ENCODE measurements at places on chromosomes 1 and 21. TPM values are rescaled to one million over a fixed set of nuclear protein-coding genes. Genes with fewer than 3 reads are reported as not detected.

- H3K4me3 ChIP-seq = no peak overlapping the region
- H3K36me3 ChIP-seq = no peaks in the 10 kb centered on the region
- DNase-seq = no peak
- no peak overlapping the region for H3K27ac ChIP-seq
Observed at GRCh38 chr1:61869691-61870109, 127.4 kb downstream of the PATJ start.

DNA sequence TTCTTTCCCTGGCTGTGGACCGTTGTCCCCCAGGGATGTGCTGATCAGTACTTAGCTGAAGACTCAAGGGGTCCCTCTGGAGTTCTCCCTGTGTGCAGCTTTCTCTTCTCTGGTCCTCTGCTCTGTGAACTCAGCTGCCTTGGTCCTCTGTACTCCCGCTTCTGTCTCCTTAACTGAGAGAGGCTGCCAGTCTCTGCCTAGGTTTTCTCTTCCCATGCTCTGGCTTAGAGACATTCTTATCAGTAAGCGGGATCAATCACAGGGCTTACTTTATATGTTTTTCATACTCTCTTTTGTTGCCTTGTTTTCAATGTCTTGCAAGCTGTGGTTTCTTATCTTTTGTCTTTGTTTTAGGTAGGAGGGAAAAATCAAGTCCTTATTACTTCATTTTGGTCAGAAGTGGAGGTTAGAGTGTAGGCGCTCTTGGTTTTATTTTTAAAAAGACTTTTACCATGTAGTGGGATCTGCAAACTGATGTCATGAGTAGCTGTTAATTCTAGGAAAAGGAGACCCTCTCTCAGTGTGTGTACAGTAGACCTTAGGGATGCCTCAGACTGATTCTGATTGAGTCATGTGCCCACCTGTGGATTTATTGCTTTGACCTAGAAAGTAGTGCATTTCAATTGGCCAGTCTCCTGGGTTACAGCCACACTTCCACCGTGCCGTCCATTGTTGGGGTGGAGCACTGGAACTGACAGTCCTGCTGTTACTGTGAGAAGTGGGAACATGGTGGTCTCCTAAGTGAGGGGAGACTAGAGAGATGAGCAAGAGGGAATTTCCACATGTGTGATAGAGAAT, 46.6 kb downstream of the TTC3 start:
- peaks cover 4% of the 10 kb centered on the region for H3K36me3 ChIP-seq
- no peak overlapping the region for H3K27ac ChIP-seq
- no peak for DNase-seq
- H3K4me1 ChIP-seq = no peaks in the 10 kb centered on the region
- H3K4me3 ChIP-seq = no peak overlapping the region
- no peaks in the 10 kb centered on the region for H3K27me3 ChIP-seq

GRCh38 chr21:45993210-45994085, 11.9 kb downstream of the COL6A1 start:
- H3K4me3 ChIP-seq = no peak overlapping the region
- H3K36me3 ChIP-seq = no peaks in the 10 kb centered on the region
- no peak for DNase-seq
- no peak overlapping the region for H3K27ac ChIP-seq

DNA sequence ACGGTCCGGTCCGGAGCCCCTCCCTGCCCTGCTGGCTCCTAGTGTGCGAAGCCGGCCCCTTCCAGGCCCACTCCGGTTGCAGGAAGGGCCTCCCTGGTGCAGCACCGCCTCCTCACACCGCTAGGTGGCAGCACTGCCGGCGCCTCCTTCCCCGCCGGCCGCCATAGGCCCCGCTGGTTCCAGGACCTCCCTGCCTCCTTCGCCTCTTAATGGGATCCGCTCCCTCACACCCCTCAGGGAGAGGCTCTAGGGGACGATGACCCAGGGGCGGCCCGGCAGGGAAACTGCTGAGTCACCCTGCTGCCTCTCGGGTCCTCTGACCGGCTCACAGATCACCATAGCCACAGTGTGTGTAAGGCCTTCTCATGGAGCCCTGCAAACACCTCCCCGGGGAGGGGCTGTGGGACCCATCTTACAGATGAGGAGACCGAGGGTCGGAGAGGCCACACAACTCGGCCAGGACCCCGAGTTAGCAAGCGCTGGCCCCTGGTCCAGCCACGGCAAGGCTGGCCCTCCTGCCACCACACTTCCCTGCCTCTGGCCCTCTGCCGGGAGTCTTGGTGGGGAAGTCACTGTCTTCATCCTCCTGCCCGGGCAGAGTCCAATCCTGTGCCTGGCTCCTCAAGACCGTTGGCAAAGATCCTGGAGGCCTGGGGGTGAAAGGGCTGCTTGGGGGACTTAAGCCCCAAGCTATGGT, 1.6 kb upstream of the AJAP1 start:
- peaks cover 7% of the 10 kb centered on the region for H3K27me3 ChIP-seq
- H3K36me3 ChIP-seq = no peaks in the 10 kb centered on the region
- no peak overlapping the region for H3K27ac ChIP-seq
- peaks cover 5% of the 10 kb centered on the region for H3K4me1 ChIP-seq
- DNase-seq = peak; percentile 44

DNA sequence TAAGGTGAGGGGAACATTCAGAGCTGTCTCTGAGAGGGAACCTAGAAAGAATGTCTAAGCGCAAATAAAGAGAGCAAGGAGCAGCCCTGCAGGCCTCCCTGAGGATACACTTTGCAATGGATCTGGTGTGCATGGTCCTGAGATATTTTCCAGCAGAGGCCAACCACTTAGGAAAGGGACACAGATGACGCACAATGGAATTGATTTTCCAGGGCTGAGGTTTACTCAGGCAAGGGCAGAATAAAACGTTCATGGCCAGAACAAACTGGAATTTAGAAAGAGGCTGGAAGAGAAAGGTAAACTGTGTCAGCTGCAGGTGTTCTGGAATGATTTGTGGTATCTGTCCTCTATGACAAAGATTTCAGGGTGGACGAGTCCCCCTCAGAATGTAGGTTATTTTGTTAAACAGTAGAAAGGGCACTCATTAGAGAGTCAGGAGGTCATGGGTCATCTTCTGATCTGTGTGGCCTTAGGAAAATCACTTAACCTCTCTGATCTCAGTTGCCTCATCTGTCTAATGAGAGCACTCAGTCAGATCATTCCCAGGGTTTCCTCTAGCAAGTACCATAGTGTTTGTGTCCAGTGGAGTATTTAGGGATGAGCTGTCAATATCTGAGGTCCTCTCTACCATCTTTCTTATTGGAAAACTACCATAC, 61.8 kb upstream of the PGBD5 start:
- H3K27me3 ChIP-seq = no peaks in the 10 kb centered on the region
- no peaks in the 10 kb centered on the region for H3K4me1 ChIP-seq
- H3K36me3 ChIP-seq = no peaks in the 10 kb centered on the region
- no peak for DNase-seq

DNA sequence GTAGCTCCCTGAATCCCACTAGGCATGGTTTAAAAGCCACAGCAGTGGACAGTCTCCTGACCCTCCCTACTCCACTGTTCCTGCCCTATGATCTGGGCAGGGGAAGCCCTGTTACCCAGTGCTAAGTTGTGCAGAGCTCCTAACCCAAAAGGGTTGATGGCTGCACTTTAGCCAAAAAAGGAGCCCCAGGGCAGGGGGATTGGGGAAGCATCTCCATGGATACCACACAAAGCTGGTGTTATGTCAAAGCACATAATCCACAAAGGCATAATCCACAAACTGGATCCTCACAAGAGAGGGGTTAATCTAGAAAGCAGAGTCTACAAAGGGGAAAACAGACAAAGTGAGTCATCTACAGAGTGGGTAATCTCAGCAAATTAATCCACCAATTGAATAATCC, 5.7 kb downstream of the RSPO1 start:
- peaks cover 16% of the 10 kb centered on the region for H3K27me3 ChIP-seq
- no peak for DNase-seq
- H3K4me3 ChIP-seq = no peak overlapping the region
- H3K36me3 ChIP-seq = no peaks in the 10 kb centered on the region
- no peak overlapping the region for H3K27ac ChIP-seq

DNA sequence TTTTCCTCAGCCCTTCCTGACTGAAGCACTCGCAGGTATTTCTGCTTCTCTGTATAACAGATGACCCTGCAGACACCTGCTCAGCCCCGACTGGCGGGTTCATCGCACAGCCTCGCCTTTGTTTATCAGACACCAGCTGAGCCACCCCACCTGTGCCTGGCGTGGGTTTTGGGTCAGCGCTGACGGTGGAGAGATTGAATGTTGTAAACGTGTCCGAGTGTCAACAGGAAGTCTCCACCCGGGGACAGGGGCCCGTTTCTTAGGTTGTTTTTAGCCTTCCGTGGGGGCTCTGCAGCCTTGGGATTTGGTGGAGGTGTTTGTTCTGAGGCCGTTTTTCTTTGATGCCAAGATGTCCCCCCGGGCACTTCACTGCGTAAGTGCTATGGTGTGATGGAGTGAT, 60.1 kb downstream of the COL18A1 start:
- no peak overlapping the region for H3K4me3 ChIP-seq
- H3K4me1 ChIP-seq = no peaks in the 10 kb centered on the region
- no peaks in the 10 kb centered on the region for H3K36me3 ChIP-seq
- no peaks in the 10 kb centered on the region for H3K27me3 ChIP-seq
- H3K27ac ChIP-seq = no peak overlapping the region

DNA sequence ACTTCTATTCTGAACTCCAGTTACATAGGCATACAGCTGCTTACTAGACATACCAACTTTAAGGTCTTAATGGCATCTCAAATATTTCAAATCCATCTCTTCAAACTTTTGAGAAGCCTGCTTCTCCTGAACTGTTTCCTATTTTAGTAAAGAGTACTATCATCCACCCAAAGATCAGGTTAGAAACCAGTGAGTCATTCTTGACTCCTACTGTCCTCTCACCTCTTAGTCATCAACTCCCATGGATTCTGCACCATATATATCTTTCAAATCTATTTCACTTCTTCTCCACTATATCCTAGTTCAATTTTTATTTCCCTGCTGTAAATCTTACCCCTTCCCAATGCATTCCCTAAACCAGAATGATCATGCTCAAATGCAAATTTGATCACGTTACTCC, 18.1 kb upstream of the BEND5 start:
- H3K27ac ChIP-seq = peak overlapping the region; percentile 46
- no peak overlapping the region for H3K4me3 ChIP-seq
- H3K4me1 ChIP-seq = peaks cover 6% of the 10 kb centered on the region
- no peak for DNase-seq
- H3K27me3 ChIP-seq = no peaks in the 10 kb centered on the region
- H3K36me3 ChIP-seq = no peaks in the 10 kb centered on the region

DNA sequence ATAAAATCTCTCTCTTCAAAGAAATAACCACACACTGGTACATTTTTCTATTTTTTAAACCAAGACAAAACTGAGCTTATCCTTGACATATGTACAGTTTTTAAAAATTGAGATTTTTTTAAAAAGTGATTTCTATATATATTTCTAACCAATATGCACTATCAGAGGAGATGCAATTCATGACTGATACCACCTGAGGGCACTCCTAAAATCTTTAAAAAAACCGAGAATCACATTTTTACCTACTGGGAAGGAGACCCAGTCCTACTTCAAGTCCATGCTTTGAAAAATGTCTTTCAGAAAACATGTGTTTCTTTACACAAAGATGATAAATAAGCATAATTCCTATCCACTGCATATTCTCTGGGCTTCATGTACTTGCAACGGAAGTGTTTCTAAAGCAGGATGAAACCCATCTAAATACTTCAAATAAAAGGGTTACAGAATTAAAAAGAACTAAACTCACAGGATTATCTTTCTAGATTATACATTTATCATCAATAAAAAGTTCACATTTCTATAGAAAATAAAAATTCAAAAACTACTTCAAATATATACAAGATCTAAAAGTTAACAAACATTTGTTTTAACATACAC, 98.6 kb downstream of the ENAH start:
- no peak overlapping the region for H3K27ac ChIP-seq
- H3K4me1 ChIP-seq = no peaks in the 10 kb centered on the region
- no peak overlapping the region for H3K4me3 ChIP-seq
- H3K36me3 ChIP-seq = no peaks in the 10 kb centered on the region
- no peak for DNase-seq

MCOLN2 gene
- 23.9 TPM for total RNA-seq

DNA sequence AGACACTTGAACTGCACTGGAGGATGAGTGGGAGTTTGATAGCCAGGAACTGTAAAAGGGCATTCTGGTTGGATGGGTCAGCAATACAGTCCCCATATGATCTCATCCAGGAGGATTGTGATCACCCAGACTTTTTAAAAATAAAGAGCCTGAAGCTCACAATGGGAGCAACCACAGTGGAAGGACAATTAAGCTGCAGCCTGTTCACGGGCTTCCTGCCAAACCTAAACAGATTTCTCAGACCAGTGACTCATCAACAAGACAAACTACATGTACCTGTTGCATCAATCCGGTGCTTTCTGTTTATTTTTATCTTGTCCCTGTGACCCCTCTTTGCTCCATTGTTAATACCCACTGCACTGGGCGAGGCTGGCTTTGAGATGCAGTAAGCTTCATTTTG, 52.3 kb downstream of the PAPPA2 start:
- H3K4me3 ChIP-seq = no peak overlapping the region
- no peak overlapping the region for H3K27ac ChIP-seq
- no peaks in the 10 kb centered on the region for H3K27me3 ChIP-seq
- no peak for DNase-seq
- no peaks in the 10 kb centered on the region for H3K36me3 ChIP-seq

DNA sequence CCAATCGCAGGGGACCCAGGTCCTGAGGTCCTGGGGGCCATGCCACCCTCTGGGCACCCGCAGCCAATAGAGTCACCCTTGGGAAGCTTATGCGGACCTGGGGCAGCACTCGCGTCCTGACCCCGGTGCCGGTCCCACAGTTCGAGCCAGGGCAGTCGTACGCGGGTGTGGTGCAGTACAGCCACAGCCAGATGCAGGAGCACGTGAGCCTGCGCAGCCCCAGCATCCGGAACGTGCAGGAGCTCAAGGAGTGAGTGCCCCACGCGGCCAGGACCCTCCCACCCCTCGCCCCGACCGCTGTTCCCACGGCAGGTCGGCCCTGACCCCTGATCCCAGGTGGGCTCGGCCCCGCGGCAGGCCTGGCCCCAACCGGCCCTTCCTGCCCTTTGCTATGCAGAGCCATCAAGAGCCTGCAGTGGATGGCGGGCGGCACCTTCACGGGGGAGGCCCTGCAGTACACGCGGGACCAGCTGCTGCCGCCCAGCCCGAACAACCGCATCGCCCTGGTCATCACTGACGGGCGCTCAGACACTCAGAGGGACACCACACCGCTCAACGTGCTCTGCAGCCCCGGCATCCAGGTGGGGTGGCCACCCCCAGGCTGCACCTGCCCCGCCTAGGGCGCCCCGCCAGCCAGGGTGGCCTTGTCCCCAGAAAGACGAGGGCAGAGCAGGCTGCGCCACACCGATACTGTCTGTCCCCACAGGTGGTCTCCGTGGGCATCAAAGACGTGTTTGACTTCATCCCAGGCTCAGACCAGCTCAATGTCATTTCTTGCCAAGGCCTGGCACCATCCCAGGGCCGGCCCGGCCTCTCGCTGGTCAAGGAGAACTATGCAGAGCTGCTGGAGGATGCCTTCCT, 20.5 kb downstream of the COL6A1 start:
- H3K36me3 ChIP-seq = no peaks in the 10 kb centered on the region
- H3K4me3 ChIP-seq = no peak overlapping the region
- DNase-seq = peak; percentile 12
- H3K27ac ChIP-seq = no peak overlapping the region

- H3K27me3 ChIP-seq = peaks cover 4% of the 10 kb centered on the region
- H3K27ac ChIP-seq = no peak overlapping the region
- H3K36me3 ChIP-seq = no peaks in the 10 kb centered on the region
Observed at GRCh38 chr1:29389533-29390041, 153.3 kb downstream of the PTPRU start.
